B cell (primary cell): ENCODE measurements at places on chromosomes 2 and 18.

GRCh38 chr2:179272406-179273192, 8.0 kb upstream of the SESTD1 start:
- no peak overlapping the region for H3K27ac ChIP-seq
- H3K4me1 ChIP-seq, result peaks cover 33% of the 10 kb centered on the region
- no peaks in the 10 kb centered on the region for H3K27me3 ChIP-seq
- no peaks in the 10 kb centered on the region for H3K36me3 ChIP-seq
- no peak overlapping the region for H3K4me3 ChIP-seq

- H3K27me3 ChIP-seq, result no peaks in the 10 kb centered on the region
- H3K4me3 ChIP-seq, result no peak overlapping the region
- no peak for DNase-seq
- peaks cover 14% of the 10 kb centered on the region for H3K4me1 ChIP-seq
Observed at GRCh38 chr2:130852521-130853115, 15.9 kb downstream of the ARHGEF4 start.

GRCh38 chr18:48470484-48471180, 61.4 kb upstream of the ZBTB7C start:
- H3K4me3 ChIP-seq, result no peak overlapping the region
- H3K36me3 ChIP-seq, result no peaks in the 10 kb centered on the region
- H3K27me3 ChIP-seq, result peaks cover 6% of the 10 kb centered on the region
- H3K4me1 ChIP-seq, result no peaks in the 10 kb centered on the region
- no peak overlapping the region for H3K27ac ChIP-seq

DNA sequence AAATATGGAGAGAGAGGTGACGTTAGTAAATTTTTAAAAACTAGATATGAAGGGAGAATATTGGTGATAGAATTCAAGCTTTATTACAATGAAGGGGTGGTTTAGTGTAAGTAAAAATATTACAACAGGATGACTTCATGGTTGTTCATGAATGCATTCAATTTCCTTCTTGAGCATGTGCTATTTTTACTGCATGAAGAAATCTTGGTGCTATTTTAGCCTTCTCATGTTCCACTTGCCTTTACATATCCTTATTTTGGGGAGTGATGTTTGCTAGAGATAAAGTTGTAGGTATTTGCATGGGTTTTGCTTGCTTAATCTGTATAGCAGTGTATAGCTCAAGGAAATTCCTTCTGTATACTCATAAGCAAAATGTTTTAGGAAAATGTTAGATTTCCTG, 195.0 kb upstream of the MMADHC start:
- H3K27me3 ChIP-seq, result no peaks in the 10 kb centered on the region
- no peak overlapping the region for H3K4me3 ChIP-seq
- H3K4me1 ChIP-seq, result no peaks in the 10 kb centered on the region
- DNase-seq, result no peak
- H3K36me3 ChIP-seq, result no peaks in the 10 kb centered on the region
- H3K27ac ChIP-seq, result no peak overlapping the region

DNA sequence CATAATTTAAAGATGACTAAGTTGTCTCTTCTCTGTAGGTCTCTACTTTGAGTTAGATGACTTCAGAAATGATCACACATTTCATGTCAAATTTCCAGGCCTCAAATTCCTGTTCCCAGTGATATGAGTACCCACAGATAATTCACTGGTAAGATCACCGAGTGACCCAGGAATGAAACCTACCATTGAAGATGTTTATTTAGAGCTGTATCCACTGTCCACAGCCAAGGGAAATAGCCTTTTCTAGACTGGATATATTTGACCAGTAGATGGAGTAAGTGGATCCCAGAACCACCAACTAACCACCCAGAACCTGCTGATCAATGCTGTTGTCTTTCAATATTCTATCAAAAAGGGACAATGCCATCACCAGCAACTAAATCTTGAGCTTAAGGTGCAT, 238.8 kb downstream of the SLC8A1 start:
- H3K4me3 ChIP-seq, result no peak overlapping the region
- no peaks in the 10 kb centered on the region for H3K4me1 ChIP-seq
- H3K36me3 ChIP-seq, result no peaks in the 10 kb centered on the region
- DNase-seq, result no peak

- H3K36me3 ChIP-seq, result no peaks in the 10 kb centered on the region
- peaks cover 7% of the 10 kb centered on the region for H3K27me3 ChIP-seq
Observed at GRCh38 chr2:217142649-217143266, 282.9 kb upstream of the TNP1 start.

GRCh38 chr2:65495251-65495877, 63.0 kb upstream of the SPRED2 start:
- H3K27me3 ChIP-seq, result no peaks in the 10 kb centered on the region
- H3K36me3 ChIP-seq, result no peaks in the 10 kb centered on the region
- DNase-seq, result no peak
- no peak overlapping the region for H3K4me3 ChIP-seq
- H3K27ac ChIP-seq, result no peak overlapping the region
- H3K4me1 ChIP-seq, result no peaks in the 10 kb centered on the region

DNA sequence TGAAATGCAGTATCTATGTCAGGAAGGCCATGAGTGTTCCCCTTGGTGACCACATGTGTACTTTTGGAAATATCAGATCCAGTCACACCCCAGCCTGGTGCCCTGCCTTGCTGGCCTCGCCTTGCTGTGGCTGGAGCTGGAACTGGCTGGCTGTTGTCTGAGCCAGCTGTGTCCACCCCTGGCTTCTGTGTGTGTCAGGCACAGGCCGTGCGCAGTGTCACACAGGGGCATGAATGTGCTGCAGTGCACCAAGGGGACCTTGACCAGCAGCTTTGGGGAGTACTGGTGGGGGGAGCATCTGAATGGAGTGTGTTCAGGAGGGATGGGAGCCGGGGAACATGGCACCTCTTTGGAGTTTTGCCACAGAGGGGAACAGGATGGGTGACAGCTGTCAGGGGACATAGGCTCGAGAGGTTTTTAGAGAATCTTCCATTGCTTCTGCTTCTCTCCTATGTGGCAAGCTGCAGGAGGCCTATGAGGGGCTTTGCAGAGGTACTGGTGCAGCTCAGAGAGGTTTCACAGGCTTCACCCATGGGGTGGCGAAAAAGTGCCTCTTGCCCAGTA, 44.7 kb upstream of the FAHD2A start:
- DNase-seq, result no peak
- H3K36me3 ChIP-seq, result no peaks in the 10 kb centered on the region
- H3K4me3 ChIP-seq, result no peak overlapping the region
- no peak overlapping the region for H3K27ac ChIP-seq
- no peaks in the 10 kb centered on the region for H3K4me1 ChIP-seq

GRCh38 chr2:54059504-54059903, 55.9 kb upstream of the ACYP2 start:
- peaks cover 4% of the 10 kb centered on the region for H3K4me1 ChIP-seq
- H3K36me3 ChIP-seq, result no peaks in the 10 kb centered on the region
- no peak for DNase-seq
- no peaks in the 10 kb centered on the region for H3K27me3 ChIP-seq

- H3K4me1 ChIP-seq, result no peaks in the 10 kb centered on the region
- H3K27ac ChIP-seq, result no peak overlapping the region
- H3K4me3 ChIP-seq, result no peak overlapping the region
Observed at GRCh38 chr2:219025637-219026585, 15.4 kb downstream of the CFAP65 start.

DNA sequence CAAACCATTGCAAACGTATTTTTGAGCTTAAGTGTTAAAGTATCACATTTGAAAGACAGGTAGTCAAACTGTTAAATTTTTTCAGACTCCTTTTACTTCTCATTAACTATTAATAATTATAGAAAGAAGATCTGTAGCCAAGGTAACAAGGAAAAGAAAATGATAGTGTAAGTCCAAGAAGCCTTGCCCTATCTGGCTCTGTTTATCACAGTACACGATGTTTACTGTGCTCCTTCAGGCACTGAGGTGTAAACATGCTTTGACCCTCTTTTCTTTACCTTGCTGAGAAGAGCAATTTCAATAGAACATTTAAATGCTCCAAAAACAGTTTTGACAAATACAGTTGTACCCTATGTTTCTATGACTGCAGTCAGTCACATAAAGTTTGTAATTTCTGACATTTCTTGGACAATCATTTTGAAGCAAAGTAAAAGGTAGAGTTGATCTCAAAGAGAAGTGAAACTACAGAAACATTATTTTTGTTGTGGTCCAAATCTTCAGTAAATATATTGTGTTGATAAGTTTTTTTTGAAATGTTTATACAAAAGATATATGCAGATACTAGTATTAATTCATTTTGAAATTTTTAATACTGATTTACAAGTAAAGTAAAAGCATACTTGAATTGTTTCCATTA, 152.6 kb upstream of the KYNU start:
- no peaks in the 10 kb centered on the region for H3K36me3 ChIP-seq
- H3K4me1 ChIP-seq, result no peaks in the 10 kb centered on the region

DNA sequence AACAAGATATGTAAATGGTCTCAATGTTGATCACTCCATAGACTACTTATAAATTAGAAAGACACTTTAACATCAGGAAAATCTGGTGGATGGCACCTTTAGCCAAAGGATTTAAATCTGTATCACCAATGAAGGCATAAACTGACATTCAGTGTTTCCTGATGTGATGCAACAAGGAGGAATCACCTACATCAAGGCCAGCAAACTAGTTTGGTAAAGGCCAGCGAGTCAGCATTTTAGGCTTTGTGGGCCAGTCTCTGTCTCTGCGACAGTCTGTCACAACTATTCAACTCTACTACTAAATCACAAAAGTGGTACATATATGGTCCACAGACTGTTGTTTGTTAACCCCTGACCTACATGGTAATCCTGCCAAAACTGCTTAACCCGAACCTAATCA, 33.3 kb downstream of the C2orf76 start:
- H3K27ac ChIP-seq, result no peak overlapping the region
- no peak for DNase-seq
- H3K27me3 ChIP-seq, result no peaks in the 10 kb centered on the region
- no peak overlapping the region for H3K4me3 ChIP-seq
- H3K36me3 ChIP-seq, result no peaks in the 10 kb centered on the region
- H3K4me1 ChIP-seq, result peaks cover 9% of the 10 kb centered on the region

GRCh38 chr18:40233931-40234616, 1721.0 kb upstream of the PIK3C3 start:
- no peaks in the 10 kb centered on the region for H3K27me3 ChIP-seq
- no peaks in the 10 kb centered on the region for H3K4me1 ChIP-seq
- no peak overlapping the region for H3K4me3 ChIP-seq

- H3K27ac ChIP-seq, result no peak overlapping the region
- H3K36me3 ChIP-seq, result no peaks in the 10 kb centered on the region
- no peaks in the 10 kb centered on the region for H3K27me3 ChIP-seq
- H3K4me1 ChIP-seq, result no peaks in the 10 kb centered on the region
- no peak overlapping the region for H3K4me3 ChIP-seq
Observed at GRCh38 chr18:41613003-41613609, 341.9 kb upstream of the PIK3C3 start.

GRCh38 chr2:109663721-109664120, 49.6 kb downstream of the SOWAHC start:
- H3K36me3 ChIP-seq, result no peaks in the 10 kb centered on the region
- no peak for DNase-seq
- no peak overlapping the region for H3K27ac ChIP-seq
- H3K4me1 ChIP-seq, result no peaks in the 10 kb centered on the region
- H3K4me3 ChIP-seq, result no peak overlapping the region

GRCh38 chr18:76524900-76525698, 30.1 kb upstream of the ZNF516 start:
- no peak overlapping the region for H3K4me3 ChIP-seq
- H3K27ac ChIP-seq, result no peak overlapping the region
- H3K4me1 ChIP-seq, result peaks cover 13% of the 10 kb centered on the region
- H3K27me3 ChIP-seq, result no peaks in the 10 kb centered on the region
- peak; percentile 17 for DNase-seq
- H3K36me3 ChIP-seq, result no peaks in the 10 kb centered on the region

- no peak for DNase-seq
- no peaks in the 10 kb centered on the region for H3K36me3 ChIP-seq
- H3K27ac ChIP-seq, result no peak overlapping the region
- H3K4me3 ChIP-seq, result no peak overlapping the region
Observed at GRCh38 chr2:46803911-46804670, 111.5 kb downstream of the MCFD2 start.

DNA sequence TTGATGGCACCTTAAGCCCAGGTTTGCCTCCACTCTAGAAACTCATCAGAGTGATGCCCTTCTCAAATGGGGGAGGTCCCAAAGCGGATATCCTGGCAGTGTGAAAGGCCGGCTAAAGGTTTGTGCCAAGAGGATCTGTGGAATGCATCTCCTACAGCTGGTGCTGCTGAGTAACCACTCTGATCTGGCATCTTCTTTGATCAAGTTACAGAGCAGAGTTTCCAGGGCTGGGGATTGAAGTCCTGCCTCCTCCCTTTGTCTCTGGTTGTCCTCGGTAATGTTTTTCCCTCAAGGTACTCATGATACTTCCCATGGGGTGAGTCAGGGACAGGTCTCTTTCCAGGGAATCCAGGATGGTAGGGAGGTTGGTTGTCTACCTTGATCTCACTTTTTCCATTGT, 24.6 kb downstream of the PRKRA start:
- H3K27me3 ChIP-seq, result no peaks in the 10 kb centered on the region
- no peak for DNase-seq
- no peaks in the 10 kb centered on the region for H3K36me3 ChIP-seq
- H3K4me1 ChIP-seq, result no peaks in the 10 kb centered on the region

DNA sequence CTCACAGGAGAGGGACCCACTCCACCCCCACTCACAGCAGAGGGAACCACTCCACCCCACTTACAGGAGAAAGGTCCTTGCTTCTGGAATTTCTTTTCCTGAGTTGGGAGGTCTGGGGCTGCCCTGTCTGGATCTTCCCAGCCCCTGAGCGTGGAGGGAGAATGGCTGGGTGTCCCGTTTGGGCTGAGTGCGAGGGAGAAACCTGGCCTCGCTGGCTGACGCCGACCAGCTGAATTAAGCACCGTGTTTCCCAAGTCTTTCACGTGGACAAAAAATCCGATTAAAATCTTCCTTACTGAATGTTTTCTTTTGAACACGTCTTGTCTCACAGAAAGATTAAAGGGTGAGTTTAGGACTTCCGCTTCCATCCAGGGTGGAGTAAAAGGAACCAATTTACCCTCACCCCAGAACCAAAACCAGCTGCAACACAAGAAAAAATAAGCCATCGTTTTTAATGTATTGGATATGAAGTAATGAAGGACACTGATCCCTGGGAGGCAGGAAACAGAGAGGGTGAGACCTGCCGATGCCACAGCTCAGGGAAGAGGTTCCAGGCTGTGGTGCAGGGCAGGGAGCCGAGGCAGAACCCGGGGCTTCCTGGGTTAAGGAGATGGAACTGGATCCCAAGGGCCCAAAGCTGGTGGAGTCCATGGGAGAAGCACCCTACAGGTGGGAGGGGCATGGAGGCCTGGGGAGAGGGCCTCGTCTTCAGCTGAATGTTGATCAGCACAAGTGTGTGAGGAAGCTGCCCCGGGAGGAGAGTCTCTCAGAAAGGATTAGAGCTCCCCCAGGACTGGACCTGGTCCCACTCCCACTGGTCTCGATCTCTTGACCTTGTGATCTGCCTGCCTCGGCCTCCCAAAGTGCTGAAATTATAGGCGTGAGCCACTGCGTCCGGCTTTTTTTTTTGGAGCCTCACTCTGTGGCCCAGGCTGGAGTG, 60.3 kb downstream of the RTP5 start:
- H3K4me1 ChIP-seq, result no peaks in the 10 kb centered on the region
- H3K36me3 ChIP-seq, result no peaks in the 10 kb centered on the region
- no peak for DNase-seq
- H3K27me3 ChIP-seq, result no peaks in the 10 kb centered on the region
